ENCODE measurements at places on chromosomes 4 and X.

GRCh38 chrX:104085919-104086318 lies 9.9 kb upstream of the TMSB15C start:
- DNase-seq = no peak

GRCh38 chrX:137040113-137040794 lies 6.5 kb upstream of the GPR101 start:
- no peak for DNase-seq

GRCh38 chrX:148270499-148270898 lies 229.9 kb upstream of the AFF2 start:
- no peak for DNase-seq

DNA sequence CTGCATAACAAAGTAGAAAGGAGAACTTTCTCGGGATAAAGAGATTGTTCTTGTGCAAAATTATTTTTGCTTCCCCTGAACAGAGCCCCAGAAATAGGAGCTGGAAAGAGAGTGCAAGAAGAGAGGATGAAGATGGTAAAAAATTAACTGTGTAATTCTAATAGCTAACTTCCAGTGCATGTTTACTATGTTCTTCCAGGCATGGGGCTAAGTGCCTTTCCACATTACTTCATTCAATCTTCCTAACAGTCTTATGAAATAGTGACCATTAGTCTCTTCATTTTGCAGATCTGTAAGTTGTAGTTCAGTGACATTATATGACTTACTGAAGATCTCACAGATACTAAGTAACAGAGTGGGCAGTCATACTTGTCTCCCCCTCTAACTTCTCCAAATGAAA lies 61.1 kb upstream of the KLHL13 start:
- DNase-seq = no peak

DNA sequence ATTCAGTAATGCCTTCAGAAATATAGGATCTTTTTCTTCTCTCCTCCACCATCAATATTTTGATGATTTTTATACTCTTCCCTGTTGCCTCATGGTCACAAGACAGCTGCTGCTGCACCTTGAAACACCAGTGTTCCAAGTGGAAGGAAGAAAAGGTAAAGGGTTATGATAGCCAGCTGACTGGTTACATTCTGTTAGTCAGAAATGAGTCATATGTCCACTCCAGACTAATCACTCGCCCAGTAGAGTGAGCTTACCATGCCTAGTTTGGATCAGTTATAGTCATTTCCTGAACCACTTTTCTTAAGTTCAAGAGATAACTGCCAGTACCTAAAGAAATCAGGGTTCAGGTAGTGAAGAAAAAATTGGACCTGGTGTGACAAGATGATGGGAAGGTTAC lies 532.3 kb upstream of the SMIM31 start:
- no peak for DNase-seq

DNA sequence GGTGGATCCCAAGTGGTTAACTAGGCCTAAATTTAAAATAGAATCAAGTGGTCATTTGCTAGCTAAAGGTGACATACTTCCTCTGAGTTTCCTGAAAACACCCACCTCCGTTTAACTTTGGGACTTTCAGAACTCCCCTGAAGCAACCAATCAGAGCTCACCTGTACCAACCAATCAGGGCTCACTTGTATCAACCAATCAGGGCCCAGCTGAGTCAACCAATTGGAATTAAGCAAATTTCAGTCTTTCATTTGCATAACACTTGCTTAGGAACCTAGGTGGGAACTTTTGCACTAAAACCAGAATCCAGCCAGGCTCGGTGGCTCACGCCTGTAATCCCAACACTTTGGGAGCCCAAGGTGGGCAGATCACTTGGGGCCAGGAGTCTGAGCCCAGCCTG lies 15.9 kb downstream of the GPC4 start:
- no peak for DNase-seq

GRCh38 chr4:45855857-45856256 lies 268.0 kb downstream of the GABRG1 start:
- DNase-seq = no peak

DNA sequence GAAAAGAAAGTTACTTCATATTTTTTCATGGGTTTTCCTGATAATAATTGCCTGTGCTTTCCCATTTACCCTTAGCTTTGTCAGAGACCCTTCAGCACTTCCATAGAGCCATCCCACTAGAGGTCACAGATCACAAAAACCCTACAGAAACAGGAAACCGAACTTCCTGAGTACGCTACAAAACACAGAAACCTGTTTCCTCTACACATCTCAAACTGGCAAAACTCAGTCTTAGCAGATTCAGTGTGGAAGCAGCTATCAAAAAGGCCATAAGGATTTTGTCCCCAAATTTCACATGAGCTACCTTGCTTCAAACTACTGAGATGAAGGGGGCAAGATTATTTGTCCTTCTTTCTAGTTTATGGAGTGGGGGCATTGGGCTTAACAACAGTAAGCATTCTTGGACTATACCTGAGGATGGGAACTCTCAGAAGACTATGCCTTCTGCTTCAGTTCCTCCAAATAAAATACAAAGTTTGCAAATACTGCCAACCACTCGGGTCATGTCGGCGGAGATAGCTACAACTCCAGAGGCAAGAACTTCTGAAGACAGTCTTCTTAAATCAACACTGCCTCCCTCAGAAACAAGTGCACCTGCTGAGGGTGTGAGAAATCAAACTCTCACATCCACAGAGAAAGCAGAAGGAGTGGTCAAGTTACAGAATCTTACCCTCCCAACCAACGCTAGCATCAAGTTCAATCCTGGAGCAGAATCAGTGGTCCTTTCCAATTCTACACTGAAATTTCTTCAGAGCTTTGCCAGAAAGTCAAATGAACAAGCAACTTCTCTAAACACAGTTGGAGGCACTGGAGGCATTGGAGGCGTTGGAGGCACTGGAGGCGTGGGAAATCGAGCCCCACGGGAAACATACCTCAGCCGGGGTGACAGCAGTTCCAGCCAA lies at the start of gene MMRN1:
MMRN1 (plus strand) TSS at position 206 of the 902 bp plus-strand sequence; CDS start at position 324, 118 bp downstream.
- DNase-seq = no peak

GRCh38 chrX:136215559-136215958 lies 35.6 kb downstream of the MAP7D3 start:
- no peak for DNase-seq

GRCh38 chr4:87947381-87948160 lies 27.9 kb upstream of the SPP1 start:
- DNase-seq = no peak

- DNase-seq = no peak
Measured at GRCh38 chr4:135122457-135122856, 920.9 kb upstream of the PABPC4L start.

GRCh38 chr4:118587946-118588345 lies 97.2 kb upstream of the METTL14 start:
- no peak for DNase-seq

GRCh38 chr4:142091085-142091513 lies 454.7 kb downstream of the IL15 start:
- DNase-seq = no peak

- DNase-seq = no peak
Measured at GRCh38 chr4:74258963-74259362, 49.3 kb upstream of the EPGN start.

DNA sequence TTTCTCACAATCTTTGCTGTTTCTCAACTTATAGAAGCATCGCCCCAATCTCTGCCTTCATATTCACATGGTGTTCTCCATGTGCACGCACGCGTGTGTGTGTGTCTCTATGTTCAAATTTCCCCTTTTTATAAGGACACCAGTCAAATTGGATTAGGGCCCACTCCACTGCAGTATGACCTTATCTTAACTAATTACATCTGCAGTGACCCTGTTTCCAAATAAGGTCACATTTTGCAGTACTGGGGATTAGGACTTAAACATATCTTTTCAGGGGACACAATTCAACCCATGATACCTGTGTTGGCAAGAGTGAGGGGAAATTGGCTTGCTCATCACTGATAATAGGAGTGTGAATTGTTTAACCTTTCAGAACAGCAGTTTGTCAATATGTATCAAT lies 66.5 kb upstream of the MAGEA10 start:
- no peak for DNase-seq

DNA sequence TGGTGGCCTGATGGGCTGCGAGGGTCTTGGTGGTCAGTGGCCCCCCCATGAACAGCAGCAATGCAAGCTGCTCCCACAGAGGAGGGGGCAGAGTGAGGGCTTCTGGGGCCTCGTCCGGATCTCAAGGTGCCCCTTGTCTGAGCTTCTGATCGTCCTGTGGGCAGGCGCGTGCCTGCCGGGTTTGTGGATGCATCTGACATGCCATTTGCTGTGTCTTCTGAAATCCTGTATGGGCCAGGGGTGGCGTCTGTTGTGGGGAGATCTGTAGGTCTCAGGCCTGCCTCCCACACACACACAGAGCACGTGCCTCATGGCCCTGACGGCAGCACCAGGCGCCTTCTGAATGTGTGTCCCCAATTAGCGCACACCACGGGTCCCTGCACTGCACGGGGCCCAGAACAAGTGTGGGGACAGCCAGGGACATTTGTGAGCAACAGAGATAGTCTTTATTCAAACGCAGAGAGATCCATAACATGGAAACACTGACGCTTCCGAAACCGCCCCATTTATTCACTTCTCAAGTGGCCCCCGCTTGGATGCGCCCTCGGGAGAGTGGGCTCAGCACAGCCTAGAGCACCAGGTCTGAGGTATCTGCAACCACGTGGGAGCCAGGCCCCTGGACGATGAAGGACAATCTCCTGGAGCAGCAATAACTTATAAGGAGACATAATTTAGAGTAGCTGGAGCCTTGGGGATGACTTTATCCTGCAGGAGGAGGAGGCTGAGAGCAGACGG lies 5.7 kb downstream of the SPON2 start:
- DNase-seq = no peak

DNA sequence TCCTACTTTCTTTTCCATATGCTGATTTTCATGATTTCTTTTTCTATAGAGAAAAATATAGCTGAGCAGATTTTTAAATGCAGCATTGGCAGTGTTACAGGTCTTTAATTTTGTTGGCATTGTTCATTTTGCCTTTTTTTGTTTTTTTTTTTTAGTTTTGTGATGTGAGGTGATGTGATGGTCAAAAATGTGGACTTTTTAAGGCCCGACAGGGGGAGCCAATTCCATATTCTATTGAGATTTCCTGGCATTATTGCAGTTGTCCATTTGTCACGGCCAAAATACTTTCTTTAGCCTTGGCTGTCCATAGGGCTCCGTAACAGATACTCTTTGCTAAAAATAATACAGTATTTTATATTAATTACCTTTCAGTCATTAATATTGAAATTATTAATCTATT lies 47.8 kb downstream of the SLIT2 start:
- DNase-seq = no peak

- no peak for DNase-seq
Measured at GRCh38 chr4:31100536-31100935, 380.4 kb downstream of the PCDH7 start.

GRCh38 chr4:87527431-87528220 lies 1.6 kb downstream of the SPARCL1 start:
- DNase-seq = no peak

DNA sequence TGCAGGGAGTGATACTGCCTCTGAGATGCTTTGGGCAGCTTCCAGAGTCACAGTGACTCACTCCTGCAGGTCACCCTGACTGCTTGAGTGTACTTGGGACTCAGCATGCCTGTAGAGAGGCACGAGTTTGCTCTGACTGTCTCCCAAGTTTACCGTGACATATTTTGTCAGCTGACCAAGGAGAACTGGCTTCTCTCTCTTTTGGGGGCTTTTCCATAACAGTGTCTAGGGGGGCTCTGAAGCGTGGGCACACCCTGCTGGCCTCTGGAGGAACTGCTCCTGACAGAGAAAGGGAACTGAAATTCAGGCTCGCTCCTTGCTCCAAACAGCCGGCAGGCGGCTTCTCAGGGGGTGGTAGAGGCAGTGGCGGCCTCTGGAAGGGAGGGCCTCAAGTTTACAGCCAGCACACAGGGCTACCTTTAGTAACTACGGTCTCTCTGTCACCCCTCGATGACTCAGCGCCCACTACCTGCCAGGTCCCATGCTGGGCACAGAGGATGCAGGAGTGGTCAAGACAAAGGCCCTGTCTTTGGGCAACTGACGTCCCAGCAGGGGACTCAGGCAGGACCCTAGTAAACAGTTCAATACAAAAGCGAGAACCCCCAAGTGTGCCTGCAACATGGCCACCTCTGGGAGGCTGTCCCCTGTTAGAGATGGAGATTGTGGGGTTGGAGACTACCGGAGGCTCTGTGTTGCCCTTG lies 17.8 kb downstream of the ZNF185 start:
- no peak for DNase-seq

DNA sequence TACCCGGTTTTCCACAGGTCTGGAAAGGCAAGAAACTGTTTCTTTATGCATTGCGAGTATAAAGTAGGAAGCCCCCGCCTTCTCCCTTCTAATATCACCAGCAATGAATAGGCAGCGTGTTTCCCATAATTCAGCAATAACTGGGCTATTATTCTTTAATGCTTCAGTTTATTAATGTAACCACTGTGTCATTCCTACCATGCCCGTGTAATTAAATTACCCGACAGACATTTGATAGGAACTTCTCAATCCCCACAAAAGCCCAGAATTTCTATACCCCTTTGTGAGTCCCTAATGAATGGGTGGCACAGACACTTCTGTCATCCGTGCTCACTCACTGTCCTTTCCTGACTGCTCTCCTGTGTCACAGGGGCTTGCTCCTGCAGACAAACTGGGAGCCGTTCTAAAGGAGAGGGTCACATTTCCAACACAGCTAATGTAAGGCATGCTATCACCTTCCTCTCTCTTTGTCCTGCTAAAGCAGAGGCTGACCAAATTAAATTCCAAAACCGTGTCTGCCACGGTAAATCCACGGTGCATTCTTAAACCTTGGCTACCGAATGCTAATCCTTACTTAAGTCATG lies 108.5 kb upstream of the MID1 start:
- DNase-seq = no peak

DNA sequence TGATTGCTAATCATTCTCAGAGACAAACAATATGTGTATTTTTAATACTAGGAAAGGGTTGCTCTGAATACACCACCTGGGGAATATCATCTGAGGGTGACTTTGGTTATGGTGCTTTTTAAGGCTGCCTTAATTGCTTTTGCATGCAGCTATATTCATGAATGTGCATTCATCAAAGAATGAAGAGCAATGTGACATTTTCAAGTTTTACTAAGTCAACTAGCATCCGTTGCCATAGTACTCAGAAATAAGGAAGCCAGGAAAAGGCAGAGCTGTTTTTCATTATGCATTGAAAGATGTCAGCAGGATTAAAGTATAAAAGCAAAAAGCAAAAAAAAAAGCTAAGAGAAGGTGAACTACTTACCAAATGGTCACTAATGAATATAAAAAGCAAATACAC lies 67.4 kb upstream of the PCDH18 start:
- no peak for DNase-seq

DNA sequence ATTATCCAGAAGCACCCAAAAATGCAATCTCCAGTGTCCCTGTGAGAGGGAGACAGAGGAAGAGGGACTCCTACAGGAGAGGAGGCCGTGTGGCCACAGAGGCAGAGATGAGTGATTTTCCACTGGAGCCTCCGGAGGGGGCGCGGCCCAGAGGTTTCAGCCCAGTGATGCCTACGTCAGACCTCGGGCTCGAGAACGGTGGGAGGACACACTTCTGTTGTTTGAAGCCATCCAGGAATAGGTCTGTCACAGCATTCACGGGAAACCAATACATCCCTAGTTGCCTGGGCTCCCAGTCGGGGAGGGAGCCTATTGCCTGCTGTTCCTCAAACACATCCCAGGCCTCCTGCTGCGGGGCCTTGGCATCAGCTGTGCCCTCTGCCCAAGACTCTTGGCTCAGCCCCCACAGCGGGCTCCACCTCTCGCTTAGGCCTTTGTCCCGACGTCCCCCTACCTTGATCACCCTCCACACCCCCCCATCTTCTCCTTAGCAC lies 39.2 kb upstream of the HMX1 start:
- no peak for DNase-seq

GRCh38 chr4:82382751-82383150 lies 9.0 kb upstream of the HNRNPD start:
- no peak for DNase-seq

Measured in activated T-helper 1 cell treated with anti-CD3 and anti-CD28 coated beads, Interleukin-2, amount 50 U/mL, for 16 hours (primary cell).